ENCODE measurements at places on chromosomes 4 and X.

DNA sequence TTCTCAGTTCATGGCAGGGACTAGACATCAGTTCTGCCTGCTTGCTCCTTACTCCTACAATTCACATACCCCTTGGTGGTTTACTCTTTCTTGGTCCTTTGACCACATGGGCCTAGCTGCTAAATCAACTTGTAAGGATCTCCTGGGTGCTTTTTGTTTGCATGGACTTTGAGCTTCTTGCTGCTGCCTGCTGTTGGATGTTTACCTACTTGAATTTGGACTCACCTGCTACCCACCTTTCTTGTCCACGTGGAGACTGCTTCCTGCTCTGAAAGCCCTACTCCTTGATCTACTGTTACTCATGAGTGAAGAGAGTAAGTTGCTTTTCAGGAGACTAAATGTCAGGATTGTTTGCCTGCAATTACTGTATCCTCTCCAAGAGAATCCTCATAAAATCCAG, 15.2 kb upstream of the ARHGAP24 start:
- DNase-seq, result no peak

- no peak for DNase-seq
Measured at GRCh38 chr4:10736895-10737294, 52.3 kb upstream of the CLNK start.

DNA sequence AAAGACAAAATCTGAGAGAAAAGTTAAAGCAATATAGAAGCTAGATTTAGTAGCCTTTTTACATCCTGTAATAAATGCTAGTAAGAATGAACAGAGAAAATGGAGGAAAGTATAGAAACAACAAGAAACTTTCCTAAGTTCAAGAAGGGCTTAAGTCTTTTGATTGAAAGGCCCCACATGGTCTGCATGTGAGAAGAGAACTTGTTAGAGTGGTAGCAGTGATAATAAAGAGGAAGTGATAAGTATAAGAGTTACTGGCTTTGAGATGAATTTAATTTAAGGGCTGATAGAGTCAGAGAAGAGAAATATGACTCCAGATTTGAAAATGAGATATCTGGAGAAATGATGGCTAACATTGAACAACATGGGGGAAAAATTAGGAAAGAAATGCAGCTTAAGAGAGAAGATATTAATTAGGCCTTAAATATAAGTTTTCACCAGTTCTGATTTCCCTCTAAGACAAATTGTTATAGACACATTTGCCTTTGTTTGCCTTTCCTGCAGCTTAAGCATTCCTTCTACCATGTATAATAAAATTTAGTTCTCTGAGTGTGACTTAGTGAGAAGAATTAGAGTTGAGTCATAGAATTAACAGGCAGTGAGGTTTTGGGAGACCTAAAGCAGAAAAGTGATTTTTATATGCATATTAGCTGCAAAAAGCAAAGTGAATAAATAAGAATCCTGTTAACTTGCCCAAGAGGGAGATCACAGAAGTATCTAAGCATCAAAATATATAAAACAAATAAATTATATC, 18.4 kb downstream of the ZFX start:
- no peak for DNase-seq

GRCh38 chrX:2159393-2159792, 341.4 kb downstream of the DHRSX start:
- DNase-seq, result no peak

DNA sequence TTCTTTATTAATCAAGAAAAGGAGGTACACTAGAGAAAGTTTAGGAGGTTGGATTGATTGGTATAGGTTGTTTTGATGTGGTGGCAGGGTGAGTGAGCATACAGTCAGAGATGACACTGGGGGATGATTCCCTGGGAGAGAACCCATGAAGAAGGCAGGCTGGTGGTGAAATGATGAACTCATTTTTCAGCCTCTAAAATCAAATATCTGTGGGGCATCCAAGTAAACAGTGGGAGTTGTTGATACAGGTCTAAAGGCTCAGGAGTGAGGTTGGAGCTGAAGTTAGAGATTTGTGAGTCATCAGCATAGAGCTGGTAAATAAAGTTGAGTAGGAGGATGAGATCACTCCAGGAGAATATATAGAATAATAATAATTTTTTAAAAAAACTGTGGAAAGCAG, 10.0 kb upstream of the AP1S2 start:
- DNase-seq, result no peak

GRCh38 chrX:112211459-112211858, 128.9 kb upstream of the TRPC5 start:
- no peak for DNase-seq

GRCh38 chr4:15878011-15878410, 60.5 kb downstream of the FGFBP1 start:
- DNase-seq, result no peak

GRCh38 chrX:53288189-53288588, 6.8 kb upstream of the IQSEC2 start:
- no peak for DNase-seq

DNA sequence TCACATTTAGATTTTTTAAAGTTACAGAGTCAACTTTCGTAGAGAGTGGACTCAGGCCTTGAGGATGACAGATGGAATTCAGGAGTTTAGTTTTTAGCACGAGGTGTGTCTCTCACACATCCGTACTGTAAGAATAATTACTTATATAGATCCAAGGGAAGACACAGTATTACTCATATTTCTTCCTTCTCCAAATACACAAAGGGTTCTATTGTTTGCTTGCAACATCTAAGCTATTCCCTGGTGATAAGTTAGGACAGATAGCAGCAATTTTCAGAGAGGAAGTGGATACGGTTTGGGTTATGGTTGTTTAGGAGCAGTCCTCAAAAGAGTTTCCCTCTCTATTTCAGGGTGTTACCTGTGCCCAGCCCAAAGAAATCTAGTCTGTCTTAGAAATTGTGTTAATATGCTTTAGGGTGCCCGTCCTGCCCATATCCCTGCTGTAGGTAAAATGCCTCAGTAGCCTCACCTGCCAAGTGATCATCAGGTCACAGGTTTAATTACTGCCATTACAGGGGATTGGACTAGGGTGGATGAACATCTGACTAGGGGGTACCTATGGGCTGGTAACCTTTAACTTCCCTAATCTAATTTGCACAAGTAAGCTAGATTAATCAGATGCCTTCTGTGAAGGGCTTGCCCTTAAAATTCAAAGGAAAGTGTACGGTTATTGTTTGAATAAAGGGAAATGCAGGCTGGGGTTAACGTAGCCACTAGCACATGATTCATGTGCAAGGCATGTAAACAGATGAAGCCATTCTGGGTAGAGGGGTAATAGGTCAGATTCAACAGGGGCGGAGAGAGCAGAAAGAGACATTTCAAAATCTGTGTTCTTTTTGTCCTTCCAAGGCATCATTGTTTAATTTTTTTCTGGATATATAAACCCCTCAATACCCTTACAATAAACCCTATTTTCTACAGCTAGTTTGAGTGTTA, 8.7 kb upstream of the PPP3CA start:
- DNase-seq, result no peak

- peak; percentile 55 for DNase-seq
Measured at GRCh38 chrX:103464774-103465117, 54.5 kb downstream of the RAB40A start.

DNA sequence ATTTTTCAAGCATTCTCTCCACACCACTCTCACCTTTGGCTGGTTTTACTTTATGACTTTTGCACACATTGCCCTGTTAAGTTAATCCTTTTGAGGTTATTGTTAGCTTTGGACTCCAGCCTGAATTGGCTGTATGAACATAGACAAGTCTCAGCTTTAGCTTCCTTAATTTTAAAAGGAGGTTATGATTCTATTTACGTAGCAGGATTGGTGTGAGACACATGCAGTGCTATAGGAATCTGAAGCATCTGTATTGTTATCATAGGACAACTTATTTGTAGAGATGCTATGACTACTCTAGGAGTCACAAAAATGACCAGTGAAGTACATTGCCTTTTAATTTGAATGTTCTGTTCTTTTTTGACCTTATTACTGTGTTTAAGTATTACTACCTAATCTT, 15.7 kb downstream of the PGAM4 start:
- DNase-seq, result no peak
